ENCODE measurements at places on chromosomes 3 and 15.

- DNase-seq: no peak
Observed at GRCh38 chr3:9916346-9916733, 558 bp upstream of the IL17RC start.

- no peak for DNase-seq
Observed at GRCh38 chr3:72141264-72141663, 356.3 kb upstream of the PROK2 start.

DNA sequence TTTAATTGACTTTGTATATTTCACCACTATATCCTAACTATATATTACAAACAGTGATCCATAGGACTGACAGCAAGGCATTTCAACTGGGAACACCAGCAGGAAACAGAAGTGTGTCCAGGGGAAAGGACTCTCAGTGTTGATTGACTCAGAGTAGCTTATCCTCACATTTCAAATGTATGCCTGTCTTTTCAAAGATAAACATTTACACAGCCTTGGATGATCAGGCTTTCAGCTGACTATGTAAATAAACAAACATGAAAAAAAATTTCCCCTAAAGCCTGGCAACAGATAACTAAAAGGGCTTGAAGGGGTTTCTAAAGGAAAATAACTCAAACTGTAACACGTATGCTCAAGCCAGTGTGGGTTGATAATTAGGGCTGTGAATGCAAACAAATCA, 321.8 kb downstream of the TBC1D5 start:
- no peak for DNase-seq

GRCh38 chr3:57982561-57983243, 25.5 kb upstream of the FLNB start:
- no peak for DNase-seq

GRCh38 chr3:50375258-50375931, 16.1 kb upstream of the TMEM115 start:
- DNase-seq: no peak

DNA sequence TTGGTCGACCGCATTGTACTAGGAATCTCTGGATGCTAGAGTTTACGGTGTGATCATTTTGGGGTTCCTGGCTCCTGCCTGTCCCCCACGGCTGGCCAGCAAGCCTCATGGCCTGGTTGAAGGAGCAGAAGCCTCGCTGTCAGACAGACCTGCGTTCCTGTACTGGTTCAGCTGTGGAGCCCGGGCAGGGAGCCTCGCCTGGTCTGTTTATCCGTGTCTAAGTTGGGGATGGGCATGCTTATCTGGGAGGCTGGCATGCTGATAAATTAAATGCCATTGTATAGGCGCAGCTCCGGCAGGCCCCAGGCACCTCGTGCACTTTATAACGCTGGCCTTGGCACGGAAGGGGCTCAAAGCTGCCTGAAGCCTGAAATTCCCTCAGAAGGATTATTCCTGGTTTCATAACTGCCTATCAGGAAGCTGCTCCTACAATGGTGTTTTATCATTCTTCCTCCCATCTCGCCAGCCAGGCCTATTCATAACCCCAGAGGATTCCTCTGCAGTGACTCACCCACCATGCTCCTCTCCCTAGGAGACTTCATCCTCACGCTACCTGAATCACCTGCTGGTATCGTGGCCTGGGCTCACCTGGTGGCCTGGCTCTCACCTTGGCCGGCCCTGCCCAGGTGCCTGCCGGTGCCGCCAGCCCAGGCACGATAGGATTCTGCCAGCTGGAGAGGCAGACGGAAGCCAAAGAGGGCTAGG, 110.9 kb downstream of the ASB7 start:
- DNase-seq: no peak

GRCh38 chr3:194931865-194932264, 246.2 kb downstream of the FAM43A start:
- no peak for DNase-seq

DNA sequence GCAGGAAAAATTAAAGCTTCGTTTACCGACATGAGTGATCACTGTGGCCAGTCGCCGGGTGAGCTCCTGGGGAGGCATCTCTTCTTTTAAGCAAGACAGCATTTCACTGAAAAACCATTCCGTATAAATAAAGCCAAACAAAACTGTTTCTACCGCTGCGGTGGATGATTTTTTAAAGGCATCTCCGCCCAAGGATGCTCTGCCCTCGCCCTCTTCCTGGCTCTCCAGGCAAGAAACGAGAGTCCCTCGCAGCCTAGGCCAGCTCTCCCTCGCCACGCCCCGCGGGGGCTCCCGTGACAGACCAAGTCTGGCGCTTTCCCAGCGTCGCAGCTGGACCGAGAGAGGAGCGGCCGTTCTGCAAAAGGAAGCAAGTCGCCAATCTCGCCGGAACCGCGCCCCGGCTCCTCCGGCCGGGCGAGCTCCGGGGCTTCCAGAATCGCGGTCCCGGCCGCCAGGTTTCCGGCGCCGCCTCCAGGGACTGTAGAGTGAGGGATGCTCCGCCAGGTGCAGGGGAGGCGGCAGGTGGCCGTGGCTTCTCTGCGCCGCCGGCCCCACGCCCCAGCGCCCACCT, 458 bp downstream of the MCF2L2 start:
- no peak for DNase-seq

DNA sequence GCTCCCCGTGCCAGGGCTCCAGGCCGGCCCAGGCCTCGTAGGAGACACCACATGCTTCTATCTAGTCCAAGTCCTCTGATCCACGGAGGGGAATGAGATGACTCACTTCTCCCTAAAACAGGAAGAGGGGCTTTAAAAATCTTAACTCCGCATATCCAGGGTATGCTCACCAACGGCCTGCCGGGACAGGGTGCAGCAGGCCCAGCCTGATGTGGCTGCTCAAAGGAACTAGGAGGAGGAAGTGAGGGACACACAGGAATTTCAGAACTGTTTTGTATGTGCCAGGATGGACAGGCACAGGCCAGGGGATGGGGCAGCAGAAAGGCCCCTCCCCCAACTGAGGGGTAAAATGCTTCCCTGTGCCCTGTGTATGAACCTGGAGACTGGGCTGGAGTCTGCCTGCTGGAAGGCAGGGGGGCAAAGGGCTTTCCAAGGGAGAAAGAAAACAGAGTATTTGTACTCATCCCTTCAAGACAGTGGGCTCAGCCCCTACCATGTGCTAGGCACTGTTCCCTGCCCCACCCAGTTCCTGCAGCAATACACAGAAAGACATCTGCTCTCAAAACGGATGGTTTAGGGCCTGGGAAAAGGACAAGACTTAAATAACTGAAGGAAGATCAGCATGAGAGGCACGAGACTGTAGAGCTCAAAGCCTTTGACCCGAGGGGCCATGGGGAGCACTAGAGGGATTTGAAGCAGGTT, 22.1 kb downstream of the CHDH start:
- no peak for DNase-seq

- no peak for DNase-seq
Observed at GRCh38 chr3:189776149-189776824, 145.1 kb downstream of the TP63 start.

- no peak for DNase-seq
Observed at GRCh38 chr3:68972358-68972979, 40.1 kb upstream of the TAFA4 start.

DNA sequence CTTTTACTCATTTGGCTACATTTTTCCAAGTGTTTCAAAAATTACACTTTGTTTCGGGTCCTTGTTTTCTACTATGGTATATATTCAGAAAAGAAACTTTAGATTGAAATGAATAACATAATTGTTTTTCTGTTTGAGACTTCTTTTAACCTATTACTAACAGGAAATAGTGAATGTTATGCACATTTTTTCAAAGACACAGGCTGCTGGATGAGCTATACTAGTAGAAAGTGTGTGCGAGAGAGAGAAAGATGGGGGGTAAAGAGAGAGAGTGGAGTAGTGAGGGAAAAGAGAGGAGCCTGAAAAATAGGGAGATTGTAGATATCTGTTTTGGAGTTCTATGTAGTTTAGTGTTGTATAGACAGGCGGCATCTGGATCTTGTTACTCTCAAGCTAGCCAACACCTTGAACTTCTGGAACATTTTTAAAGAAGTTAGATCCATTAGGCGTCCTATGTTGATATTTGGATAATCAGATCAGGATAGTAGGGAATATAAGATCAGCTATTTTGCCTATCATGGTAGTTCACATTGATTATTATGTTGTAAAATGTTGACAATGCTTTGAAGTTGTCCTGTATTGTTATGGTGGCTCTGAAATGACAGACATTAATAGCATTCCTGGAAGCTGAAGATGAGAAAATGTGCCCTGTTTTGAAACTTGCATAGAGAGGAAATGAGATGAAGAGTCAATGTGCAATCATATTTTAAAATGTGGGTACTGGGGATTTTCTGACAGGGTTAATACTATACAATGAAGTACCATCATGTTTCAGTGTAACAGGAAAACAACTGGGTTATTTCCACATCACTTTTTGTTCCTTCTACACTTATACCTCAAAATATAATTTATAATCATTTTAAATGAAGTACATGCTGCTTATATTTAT, 2.6 kb downstream of the RBMS3 start:
- DNase-seq: no peak

DNA sequence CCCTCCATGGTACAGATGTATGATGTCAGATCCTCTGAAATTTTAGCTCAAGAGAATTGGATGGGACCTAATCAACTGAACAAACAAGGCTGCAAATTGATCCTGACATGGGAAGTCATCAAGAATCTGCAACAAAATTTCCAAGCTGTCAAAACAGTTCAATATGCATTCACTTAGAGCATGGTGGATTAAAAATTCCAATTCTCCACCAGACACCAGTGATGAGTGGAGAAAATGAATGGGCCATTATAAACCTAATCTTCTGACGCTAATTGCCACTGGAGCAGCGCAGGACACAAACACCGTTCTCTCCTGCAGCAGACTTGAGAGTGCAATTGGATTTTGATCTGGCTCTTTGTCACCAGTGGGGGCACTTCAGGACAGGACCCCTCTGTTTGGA, 94.2 kb downstream of the MINAR1 start:
- no peak for DNase-seq

GRCh38 chr3:37988931-37989525, 1.6 kb upstream of the VILL start:
- no peak for DNase-seq

GRCh38 chr15:52438047-52438446, 90.6 kb downstream of the MYO5A start:
- no peak for DNase-seq

- no peak for DNase-seq
Observed at GRCh38 chr3:106059953-106060517, 191.2 kb upstream of the CBLB start.

DNA sequence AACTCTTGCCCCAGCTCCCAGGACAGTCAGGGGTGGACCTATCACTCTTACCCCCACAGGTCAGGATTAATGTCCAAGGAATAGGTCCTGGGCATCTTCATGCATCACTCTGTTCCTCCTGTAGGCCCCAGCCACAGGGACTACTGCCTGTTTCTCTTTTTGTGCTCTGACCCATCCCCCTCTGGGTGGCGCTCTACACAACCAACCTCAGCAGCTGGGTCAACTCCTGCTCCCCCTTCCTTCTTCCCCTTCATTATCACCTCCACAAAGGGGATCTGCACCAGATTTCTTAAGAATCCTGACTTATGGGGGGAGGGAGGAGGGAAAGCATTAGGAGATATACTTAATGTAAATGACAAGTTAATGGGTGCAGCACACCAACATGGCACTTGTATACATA, 12.2 kb upstream of the TRANK1 start:
- no peak for DNase-seq

DNA sequence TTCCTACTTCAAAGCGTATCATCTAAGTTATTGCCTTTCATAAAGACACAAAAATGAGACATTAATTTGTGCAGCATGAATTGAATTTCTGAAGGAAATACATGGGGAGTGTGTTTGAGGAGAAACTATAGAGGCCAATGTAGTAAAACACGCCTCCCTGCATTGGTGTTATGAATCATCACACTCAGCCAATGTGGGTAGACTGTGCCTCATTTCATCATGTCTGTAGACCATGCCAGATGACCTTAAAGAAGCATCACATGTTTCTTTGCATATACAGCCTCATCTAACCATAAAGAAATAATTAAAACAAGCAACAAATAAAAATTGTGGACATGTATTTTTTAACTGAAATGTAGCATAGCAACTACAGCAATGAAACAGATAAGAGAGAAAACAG, 486.0 kb upstream of the ADAMTS9 start:
- DNase-seq: no peak

DNA sequence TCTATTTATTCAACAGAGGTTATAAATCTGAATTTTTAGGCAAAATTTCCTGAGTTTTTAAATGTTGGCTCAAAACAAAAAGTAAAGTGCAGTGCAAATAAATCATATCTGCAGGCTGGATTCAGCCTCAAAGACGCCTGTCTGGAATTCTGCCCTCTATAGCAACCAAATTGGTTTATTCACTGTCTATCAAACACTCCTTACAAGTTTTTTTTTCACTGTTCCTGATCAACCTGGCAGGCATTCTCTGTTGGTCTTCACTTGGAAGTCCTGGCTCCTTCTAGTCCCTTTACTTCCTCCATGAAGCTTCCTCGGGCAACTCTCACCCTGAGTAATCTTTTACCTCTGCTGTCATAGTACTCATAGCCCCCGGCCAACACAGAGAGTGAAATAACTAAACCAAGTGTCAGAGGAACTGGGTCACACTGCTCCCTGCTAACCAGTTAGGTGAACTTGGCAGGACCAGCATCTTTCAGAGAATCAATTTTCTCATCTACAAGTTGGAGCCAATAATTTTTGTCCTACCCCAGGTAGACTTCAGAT, 36.8 kb upstream of the TIPARP start:
- DNase-seq: no peak

All from activated CD8-positive, alpha-beta memory T cell treated with anti-CD3 and anti-CD28 coated beads for 4 hours (primary cell).